Spinal cord (tissue), 10 donors: ENCODE measurements at places on chromosomes 16 and 17. TPM values are rescaled to one million over a fixed set of nuclear protein-coding genes. Genes with fewer than 3 reads are reported as not detected.

- no peak overlapping the region for H3K4me3 ChIP-seq
- peaks cover 3% of the 10 kb centered on the region for H3K36me3 ChIP-seq
- no peaks in the 10 kb centered on the region for H3K27me3 ChIP-seq
- H3K4me1 ChIP-seq: peaks cover 48% of the 10 kb centered on the region
- no peak for DNase-seq
- no peak overlapping the region for H3K27ac ChIP-seq
These were observed 8.3 kb upstream of the KIF18B start for GRCh38 chr17:44955674-44956425.

The DNAH17 gene
- total RNA-seq: 0.61 TPM

The TNP2 gene
- total RNA-seq: not detected

DNA sequence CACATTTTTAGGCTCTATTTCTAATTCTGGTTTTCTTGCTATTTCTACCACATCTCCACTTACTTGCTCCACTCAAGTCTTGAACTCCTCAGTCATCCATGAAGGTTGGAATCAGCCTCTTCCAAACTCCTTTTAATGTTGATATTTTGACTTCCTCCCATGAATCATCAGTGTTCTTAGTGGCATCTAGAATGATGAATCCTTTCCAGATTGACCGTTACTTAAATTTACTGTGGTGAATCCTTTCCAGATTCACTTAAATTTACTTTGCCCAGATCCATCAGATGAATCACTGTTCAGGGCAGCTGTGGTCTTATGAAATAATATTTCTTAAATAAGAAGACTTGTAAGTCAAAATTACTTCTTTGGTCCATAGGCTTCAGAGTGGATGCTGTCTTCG, 32.4 kb downstream of the CLTC start:
- H3K27ac ChIP-seq: no peak overlapping the region
- DNase-seq: no peak
- H3K36me3 ChIP-seq: peaks cover 30% of the 10 kb centered on the region
- no peaks in the 10 kb centered on the region for H3K27me3 ChIP-seq

GRCh38 chr17:35793257-35793656, 2.2 kb downstream of the MMP28 start:
- no peaks in the 10 kb centered on the region for H3K36me3 ChIP-seq
- H3K27me3 ChIP-seq: peaks cover 29% of the 10 kb centered on the region
- DNase-seq: no peak
- H3K4me3 ChIP-seq: peak overlapping the region; percentile 7

The ASPA gene
- total RNA-seq: 18.2 TPM

- no peak overlapping the region for H3K27ac ChIP-seq
- no peak for DNase-seq
- H3K27me3 ChIP-seq: no peaks in the 10 kb centered on the region
- H3K4me1 ChIP-seq: peaks cover 2% of the 10 kb centered on the region
- H3K36me3 ChIP-seq: no peaks in the 10 kb centered on the region
These were observed 9.0 kb downstream of the C17orf99 start for GRCh38 chr17:78154903-78155811.

- no peaks in the 10 kb centered on the region for H3K27me3 ChIP-seq
- H3K4me3 ChIP-seq: no peak overlapping the region
- H3K27ac ChIP-seq: no peak overlapping the region
- H3K4me1 ChIP-seq: no peaks in the 10 kb centered on the region
These were observed 113.7 kb downstream of the ABCC6 start for GRCh38 chr16:16109453-16110110.

GRCh38 chr17:286571-286970, 66.0 kb downstream of the RPH3AL start:
- no peak for DNase-seq
- no peaks in the 10 kb centered on the region for H3K4me1 ChIP-seq
- H3K27ac ChIP-seq: no peak overlapping the region
- H3K36me3 ChIP-seq: peaks cover 10% of the 10 kb centered on the region

- no peaks in the 10 kb centered on the region for H3K27me3 ChIP-seq
- H3K36me3 ChIP-seq: peaks cover 12% of the 10 kb centered on the region
- H3K4me3 ChIP-seq: no peak overlapping the region
- peak; percentile 43 for DNase-seq
These were observed 84.3 kb downstream of the BMERB1 start for GRCh38 chr16:15518381-15519351.

The TBC1D3C gene
- total RNA-seq: not detected

The C17orf100 gene
- total RNA-seq: 2.2 TPM

GRCh38 chr17:32253117-32253611, 12.5 kb upstream of the RHBDL3 start:
- H3K4me1 ChIP-seq: peaks cover 23% of the 10 kb centered on the region
- H3K4me3 ChIP-seq: no peak overlapping the region
- peak; percentile 81 for DNase-seq
- no peaks in the 10 kb centered on the region for H3K36me3 ChIP-seq

DNA sequence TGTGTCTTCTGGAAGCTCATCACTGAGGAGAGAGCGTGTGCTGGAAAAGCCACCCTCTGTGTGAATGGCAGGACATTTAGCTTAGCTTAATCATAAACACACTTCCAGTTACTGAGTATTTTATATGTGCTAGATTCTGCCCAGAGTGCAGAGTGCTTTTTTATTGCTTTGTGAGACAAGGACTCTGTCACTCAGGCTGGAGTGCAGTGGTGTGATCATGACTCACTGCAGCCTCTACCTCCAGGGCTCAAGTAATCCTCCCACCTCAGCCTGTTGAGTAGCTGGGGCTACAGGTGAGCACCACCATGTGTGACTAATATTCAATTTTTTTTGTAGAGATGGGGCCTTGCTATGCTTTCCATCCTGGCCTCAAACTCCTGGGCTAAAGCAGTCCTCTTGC, 61.4 kb upstream of the IRX3 start:
- H3K27ac ChIP-seq: no peak overlapping the region
- H3K36me3 ChIP-seq: no peaks in the 10 kb centered on the region
- peaks cover 7% of the 10 kb centered on the region for H3K27me3 ChIP-seq
- H3K4me1 ChIP-seq: no peaks in the 10 kb centered on the region
- H3K4me3 ChIP-seq: no peak overlapping the region

DNA sequence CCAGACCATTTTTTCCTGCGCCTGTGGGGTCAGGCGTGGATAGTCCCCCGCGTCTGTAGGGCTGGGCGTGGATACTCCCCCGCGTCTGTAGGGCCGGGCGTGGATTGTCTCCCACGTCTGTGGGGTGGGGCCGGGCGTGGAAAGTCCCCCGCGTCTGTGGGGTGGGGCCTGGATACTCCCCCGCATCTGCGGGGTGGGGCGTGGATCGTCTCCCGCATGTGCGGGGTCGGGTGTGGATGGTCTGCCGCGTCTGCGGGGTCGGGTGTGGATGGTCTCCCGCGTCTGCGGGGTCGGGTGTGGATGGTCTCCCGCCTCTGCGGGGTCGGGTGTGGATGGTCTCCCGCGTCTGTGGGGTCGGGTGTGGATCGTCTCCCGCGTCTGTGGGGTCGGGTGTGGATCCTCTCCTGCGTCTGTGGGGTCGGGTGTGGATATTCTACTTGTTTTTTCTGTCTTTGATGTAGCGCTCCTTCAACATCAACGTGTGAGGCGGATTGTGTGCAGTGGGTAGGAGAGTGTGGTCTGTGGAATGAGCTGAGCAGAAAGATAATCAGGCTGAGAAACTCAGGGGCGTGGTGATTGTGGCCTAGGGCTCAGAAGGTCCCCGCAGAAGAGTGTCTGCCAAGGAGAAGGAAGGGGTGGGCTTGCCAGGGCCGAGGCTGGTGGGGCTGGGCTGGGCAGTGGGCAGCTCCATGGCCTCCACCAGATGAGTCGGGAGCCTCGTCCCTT, 3.2 kb downstream of the GNPTG start:
- H3K27me3 ChIP-seq: no peaks in the 10 kb centered on the region
- DNase-seq: no peak
- H3K4me1 ChIP-seq: peaks cover 18% of the 10 kb centered on the region
- H3K36me3 ChIP-seq: peaks cover 58% of the 10 kb centered on the region
- no peak overlapping the region for H3K4me3 ChIP-seq

DNA sequence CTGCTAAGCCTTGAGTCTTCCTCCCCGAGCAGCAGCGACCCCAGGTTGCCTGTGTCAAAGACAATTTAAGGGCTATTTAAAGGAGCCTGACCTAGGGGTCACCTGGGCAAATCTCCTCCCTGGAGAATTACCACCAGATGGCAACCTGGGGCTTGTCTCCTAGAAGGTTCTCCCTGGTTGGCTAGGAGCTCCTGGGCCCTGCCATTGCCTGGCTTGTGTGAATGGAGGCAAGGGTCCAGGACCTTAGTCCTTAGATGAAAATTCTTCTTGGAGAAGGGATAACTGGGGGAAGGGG, 51.3 kb upstream of the TAC4 start:
- H3K4me1 ChIP-seq: peaks cover 14% of the 10 kb centered on the region
- no peak overlapping the region for H3K27ac ChIP-seq
- H3K27me3 ChIP-seq: peaks cover 56% of the 10 kb centered on the region
- H3K36me3 ChIP-seq: no peaks in the 10 kb centered on the region
- no peak for DNase-seq
- H3K4me3 ChIP-seq: no peak overlapping the region

The NOG gene
- total RNA-seq: 7.5 TPM

GRCh38 chr16:70656712-70657263, 10.4 kb downstream of the IL34 start:
- peaks cover 28% of the 10 kb centered on the region for H3K36me3 ChIP-seq
- no peak overlapping the region for H3K4me3 ChIP-seq
- no peaks in the 10 kb centered on the region for H3K27me3 ChIP-seq
- peaks cover 9% of the 10 kb centered on the region for H3K4me1 ChIP-seq
- no peak for DNase-seq
- no peak overlapping the region for H3K27ac ChIP-seq

DNA sequence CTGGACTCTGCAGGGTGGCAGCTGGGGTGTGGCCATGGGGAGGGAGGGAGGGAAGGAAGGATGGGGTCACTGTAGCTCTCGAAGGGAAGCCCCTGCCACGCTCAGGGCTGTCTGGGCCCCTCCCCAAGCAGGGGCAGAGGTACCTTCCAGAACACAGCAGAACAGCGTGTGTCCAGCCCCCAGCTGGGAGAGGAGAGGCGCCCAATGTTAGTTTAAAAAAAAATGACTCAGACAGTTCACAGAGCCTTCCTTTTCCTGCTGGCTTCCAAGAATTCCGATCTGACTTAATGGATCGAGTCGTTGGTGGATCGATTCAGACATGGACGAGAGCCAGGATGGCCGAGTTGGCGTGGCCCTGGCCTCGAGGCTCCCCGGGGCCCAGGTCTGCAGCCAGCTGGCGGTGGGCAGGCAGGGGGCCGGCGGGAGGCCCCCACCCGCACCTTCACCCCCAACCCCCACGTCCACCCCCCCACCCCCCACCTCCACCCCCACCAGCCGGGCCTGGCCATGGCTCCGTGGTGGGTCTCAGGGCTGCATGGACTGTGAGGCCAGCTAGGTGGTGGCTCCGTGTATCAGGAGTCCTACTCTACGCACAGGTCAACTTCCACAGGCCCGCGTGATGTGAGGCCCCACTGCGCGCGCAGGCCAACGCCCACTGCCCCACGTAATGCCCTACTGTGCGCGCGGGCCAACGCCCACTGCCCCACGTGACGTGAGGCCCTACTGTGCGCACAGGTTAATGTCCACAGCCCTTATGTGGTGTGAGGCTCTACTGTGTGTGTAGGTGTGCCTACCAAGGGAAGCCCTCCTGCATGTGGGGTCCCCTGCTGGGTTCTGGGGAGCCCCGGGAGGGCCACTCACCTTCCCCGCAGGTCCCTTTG, 21.8 kb downstream of the CACNA1H start:
- H3K27ac ChIP-seq: no peak overlapping the region
- no peak overlapping the region for H3K4me3 ChIP-seq
- no peak for DNase-seq

DNA sequence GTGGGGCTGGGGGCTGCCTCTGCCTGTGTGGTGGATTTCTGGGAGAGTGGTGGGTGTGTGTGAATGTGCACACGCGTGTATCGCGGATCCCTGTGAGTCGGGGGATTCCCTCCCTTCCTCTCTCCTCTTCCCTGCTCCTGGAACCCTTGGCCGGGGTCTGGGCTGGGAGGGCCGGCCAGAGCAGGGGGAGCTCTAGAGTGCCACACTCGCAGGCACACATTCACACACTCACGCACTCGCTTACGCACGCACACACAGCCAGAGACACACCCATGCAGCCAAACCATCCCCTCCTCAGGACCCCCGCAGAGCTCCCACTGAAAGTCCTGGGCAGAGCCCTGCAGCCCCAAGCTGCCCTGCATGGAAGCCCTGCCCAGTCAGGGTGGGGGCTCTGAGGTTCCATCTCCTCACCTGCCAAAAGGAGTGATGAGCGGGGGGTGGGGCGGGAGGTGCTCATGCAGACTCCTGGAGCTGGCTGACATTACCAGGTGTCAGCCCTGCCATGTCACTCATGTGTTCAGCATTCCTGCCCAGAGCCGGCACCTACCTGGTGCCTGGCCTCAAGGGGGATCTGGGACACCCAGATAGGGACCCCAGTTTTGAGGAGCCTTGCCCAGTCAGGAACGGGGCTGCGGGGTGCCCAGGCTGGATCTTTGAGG, 1.9 kb downstream of the NECAB2 start:
- no peak overlapping the region for H3K27ac ChIP-seq
- H3K27me3 ChIP-seq: peaks cover 2% of the 10 kb centered on the region
- H3K4me3 ChIP-seq: no peak overlapping the region
- DNase-seq: no peak

- no peak overlapping the region for H3K4me3 ChIP-seq
- DNase-seq: no peak
- H3K36me3 ChIP-seq: peaks cover 3% of the 10 kb centered on the region
- H3K4me1 ChIP-seq: peaks cover 5% of the 10 kb centered on the region
- no peaks in the 10 kb centered on the region for H3K27me3 ChIP-seq
- no peak overlapping the region for H3K27ac ChIP-seq
These were observed 9.4 kb downstream of the C16orf89 start for GRCh38 chr16:5056352-5056751.

The CCL14 gene
- total RNA-seq: 42.0 TPM

GRCh38 chr16:80695020-80695419, 109.4 kb downstream of the CDYL2 start:
- H3K27ac ChIP-seq: no peak overlapping the region
- no peaks in the 10 kb centered on the region for H3K36me3 ChIP-seq
- no peaks in the 10 kb centered on the region for H3K4me1 ChIP-seq
- no peak overlapping the region for H3K4me3 ChIP-seq
- H3K27me3 ChIP-seq: no peaks in the 10 kb centered on the region

The PRR29 gene
- 13.4 TPM for total RNA-seq

GRCh38 chr16:1707193-1707790, 1.3 kb downstream of the MAPK8IP3 start:
- H3K27me3 ChIP-seq: no peaks in the 10 kb centered on the region
- H3K27ac ChIP-seq: no peak overlapping the region
- peaks cover 31% of the 10 kb centered on the region for H3K4me1 ChIP-seq
- peaks cover 35% of the 10 kb centered on the region for H3K36me3 ChIP-seq

The SPIRE2 gene
- 14.1 TPM for total RNA-seq

The NPIPB9 gene
- total RNA-seq: 3.4 TPM

The TP53TG3C gene
- total RNA-seq: not detected
